ENCODE measurements at places on chromosomes 12 and 14. TPM values are rescaled to one million over a fixed set of nuclear protein-coding genes. Genes with fewer than 3 reads are reported as not detected.

The HOXC12 gene
- total RNA-seq = not detected

The CCDC198 gene
- total RNA-seq = not detected

The KRT82 gene
- total RNA-seq = not detected

The TMEM63C gene
- 0.32 TPM for total RNA-seq

The HRK gene
- not detected for total RNA-seq

Measured in bronchial smooth muscle cell (primary cell).